Fibroblast of lung (primary cell): ENCODE measurements at places on chromosomes 5 and 9.
A peak's percentile ranks its signal among the peaks of the same experiment; 100 is the strongest.

DNA sequence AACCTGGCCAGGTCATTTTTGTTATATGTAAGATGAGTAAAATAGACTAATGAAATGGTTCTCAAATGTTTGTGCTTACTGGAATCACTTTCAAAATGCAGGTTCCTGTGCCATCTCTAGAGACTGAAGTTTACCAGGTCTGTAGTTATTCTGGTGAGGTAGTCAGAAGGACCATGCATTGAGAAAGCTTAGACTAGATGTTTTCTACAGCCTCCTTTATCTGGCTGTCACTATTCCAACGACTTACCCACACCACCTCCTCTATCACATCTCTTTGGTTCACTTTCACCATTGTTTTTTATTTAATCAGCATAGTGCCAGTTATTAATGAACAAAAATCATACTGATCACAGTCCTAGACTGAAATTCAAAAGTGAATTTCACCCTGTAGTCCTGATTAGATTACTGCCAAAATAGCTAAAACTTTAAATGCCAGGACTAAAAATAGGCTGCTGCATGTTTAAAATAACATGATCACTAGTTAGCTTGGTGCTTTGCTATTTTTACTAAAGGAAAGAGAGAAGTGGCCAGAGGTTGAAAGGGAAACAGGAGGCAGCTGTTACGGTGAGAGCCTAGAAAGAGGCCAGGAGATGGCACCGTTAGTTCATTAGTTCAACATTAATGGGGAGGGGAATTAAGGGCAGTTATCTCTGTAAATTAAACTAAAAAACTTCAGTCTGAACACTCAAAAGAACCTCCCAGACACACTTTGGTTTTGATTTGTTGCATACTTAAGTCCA lies 13.9 kb upstream of the FNIP1 start:
- peak; percentile 34 for DNase-seq

DNA sequence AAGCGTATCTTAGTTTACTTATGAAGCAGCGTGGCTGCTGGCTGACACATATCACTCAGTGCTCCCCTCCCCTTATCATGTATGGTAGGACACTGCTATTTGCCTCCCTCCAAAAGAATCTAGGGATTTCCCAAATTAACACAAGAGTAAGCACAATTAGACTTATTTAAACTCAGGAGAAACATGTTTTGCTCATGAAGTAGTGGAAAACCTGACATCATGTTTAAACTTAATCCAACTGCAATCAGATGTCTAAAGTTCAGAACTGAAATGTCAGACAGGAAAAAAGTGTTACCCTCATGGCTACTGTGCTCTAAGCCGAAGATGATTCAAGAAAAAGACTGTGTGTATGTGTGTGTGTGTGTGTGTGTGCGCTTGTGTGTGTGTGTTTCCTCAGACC lies 324.1 kb upstream of the TNC start:
- peak; percentile 28 for DNase-seq

- DNase-seq: no peak
Measured at GRCh38 chr9:37437621-37438020, 15.1 kb downstream of the GRHPR start.

DNA sequence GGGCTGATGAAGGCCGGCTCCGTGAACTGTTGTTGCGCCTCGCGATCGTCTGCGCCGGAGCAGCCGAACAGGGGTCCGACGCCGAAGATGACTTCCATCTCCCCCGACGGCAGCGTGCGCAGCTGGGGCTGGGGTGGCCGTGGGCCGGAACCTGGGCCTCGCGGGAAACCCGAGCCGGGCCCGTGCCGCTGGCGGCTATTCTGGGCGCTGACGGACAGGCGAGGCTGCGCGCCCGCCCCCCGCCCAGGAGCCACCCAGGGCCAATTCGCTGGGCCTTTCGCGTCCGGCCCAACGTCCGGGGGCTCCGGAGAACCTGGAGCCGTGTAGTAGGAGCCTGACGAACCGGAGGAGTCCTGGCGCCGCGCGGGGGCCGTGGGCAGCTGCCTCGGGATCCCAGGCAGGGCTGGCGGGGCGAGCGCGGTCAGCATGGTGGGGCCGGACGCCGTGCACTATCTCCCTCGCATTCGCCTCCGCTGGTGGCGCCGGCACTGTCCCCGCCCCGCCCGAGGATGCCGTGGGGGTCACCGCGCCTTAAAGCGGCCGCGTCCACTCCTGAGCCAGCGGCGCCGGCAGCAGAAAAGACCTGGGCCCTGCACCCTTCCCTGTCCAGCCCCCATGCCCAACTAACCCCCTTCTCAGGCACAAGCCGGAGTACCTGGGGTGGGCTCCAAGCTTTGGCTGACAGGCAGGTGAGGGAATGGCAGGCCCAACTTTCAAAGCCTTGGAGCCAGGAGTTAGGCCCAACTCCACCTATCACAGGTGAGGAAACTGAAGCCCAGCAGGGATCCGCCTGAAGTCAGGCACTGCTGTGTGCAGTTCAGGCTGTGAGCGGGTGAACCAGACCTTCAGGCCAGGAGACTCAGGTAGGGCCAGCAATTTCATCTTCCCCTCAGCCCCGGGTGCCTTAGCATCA lies at the start of gene PROB1:
PROB1 (minus strand) TSS at position 451 of the 913 bp plus-strand sequence; CDS start at position 428, 23 bp downstream.
- no peak for DNase-seq

DNA sequence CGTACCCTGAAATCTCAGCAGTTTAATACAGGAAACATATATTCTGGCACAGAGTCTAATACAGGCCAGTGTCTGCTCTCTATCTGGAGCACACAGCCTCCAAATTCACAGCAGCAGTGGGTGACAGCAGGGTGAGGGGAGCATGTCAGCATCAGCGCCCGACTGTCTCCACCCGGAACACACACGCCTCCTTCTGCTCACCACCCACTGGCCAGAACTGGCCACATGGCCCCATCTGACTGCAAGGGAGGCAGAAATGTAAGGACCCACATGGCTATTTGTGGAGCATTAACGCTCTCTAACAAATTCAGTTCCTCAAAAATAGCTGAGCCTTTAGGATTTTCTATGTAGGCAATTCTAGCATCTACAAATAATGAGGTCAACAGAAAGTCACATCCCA lies 24.6 kb downstream of the UBE2QL1 start:
- DNase-seq: no peak

DNA sequence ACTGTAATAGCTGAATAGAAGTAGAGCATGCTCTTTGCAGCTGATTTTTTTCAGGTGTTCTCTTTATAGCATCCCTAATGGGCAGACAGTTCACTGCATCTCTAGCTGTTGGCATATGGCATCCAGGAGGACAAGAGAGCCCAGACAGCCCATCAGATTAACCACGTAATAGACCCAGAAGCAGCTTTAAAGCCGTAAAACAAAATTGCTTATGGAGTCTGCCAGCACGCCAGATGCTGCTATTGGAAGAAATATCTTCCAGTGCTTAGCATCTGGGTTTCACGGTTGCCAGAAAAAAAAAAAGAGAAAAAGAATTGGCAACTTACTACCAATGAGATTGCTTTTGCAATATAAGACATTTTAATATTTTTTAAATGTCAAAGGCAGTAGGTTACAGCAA lies 869.4 kb upstream of the NUDT12 start:
- peak; percentile 2 for DNase-seq

DNA sequence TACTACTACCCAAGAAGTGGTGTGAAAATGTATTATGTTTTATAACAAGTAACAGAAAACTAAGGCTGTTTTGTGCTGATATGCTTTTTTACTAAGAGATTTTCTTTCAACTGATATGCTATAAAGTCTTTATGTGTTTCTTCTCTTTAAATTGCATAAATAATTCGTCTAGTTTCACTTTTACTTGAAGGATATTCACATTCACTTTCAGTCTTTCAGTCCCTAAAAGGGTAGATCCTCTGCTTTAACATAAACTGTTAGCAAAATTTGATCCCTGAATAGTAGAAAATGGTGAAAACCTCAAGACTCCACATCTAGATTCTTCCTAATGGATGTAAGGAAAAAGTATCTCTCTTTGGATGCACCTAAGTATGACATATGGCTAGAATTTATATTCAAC lies 69.0 kb upstream of the FST start:
- no peak for DNase-seq

DNA sequence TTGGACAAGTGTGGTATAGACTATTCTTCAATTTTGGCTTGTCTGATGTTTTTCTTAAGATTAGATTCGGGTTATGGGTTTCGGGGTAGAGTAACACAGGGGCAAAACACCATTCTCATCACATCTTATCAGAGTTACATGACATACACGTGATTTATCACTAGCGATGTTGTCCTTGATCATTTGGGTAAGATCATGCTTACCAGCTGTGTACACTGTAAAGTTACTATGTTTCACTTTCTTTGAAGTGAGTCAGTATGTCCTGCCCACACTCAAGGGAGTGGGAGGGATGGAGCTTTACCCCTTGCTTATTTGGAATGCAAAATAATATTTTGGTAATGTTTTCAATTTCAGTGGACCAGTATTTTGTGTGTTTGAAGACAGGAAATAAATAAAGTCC lies 101.8 kb upstream of the TAF11L2 start:
- DNase-seq: peak; percentile 76

DNA sequence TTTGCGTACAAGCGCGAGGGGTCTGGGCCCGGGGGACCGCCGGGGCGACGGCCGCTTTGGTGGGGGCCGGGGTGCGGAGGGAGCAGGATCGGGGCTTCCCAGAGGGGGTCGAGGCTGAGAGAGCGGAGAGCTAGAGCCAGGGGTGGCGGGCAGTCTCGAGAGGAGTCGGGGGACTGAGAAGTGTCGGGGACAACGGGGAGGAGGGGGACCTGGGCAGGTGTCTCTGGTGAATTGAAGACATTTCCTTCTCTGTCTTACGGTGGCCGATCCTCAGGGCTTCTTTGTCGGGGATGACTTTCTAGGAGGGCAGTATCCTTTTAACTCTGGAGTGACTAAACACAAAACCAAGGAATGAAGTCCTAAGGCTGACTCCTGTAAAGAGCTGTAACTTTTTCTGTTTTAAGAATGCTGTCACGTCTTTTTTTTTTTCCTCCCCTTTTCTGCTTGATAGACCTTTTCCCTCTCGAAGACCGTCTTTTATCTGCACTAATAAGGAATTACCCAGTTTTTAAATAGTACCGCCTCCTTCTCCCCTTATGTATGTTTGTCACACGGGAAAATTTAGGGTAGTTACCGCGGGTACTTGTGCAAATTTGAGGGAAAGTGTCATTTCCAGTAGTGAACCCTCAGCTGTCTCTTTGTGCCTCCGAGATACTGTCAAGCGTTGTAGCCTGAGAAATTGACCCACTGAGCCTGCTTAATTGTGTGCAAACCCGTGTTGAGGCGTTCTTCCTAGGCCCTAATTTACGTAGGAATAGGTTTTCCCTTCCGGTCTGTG lies 822 bp downstream of the DENND4C start:
- peak; percentile 26 for DNase-seq

DNA sequence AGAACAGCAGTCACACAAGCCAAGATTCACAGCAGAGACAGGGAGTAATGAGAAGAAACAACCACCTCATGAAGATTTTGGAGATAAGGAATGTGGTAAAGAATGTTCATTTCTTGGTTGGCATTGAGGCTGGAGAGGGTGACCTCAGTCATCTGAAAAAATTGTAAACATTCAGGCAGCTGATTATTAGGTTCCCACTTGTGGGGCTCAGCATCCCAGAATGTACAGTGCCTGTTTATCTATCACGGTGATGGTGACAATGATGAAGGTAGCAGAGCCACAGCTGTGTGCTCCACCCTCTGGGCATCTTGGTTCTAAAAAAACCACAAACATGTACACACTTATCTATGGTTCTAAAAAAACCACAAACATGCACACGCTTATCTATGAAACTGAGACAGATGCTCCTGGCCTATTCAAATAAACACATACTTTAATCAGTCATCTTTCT lies 143.9 kb upstream of the MOCS2 start:
- peak; percentile 75 for DNase-seq

DNA sequence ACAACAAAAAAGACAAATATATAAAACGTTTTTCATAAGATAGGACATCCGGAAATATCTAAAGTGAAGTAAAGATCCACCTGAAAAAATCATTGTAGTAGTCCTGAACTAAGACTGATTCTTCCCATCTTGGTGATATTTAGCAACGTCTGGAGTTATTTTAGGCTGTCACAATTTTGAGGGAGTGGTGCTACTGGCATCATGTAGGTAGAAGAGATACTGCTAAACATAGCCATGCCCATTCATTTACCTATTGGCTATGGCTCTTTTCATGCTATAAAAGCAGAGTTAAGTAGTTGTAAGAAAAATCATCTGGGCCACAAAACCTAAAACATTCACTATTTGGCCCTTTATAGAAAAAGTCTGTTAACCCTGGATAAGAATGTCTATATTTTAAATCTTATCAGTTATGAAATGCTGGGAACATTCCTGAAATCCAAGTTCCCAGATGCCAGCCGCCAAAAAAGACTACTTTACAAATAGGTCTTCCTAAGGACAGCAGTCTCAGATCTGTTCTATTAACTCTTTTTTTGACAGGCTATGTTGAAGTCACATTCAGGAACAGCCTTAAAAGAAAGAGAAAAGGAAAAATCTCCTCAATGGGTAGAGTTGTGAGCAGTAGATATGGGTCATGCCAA lies 27.0 kb downstream of the RAPGEF6 start:
- DNase-seq: peak; percentile 72

DNA sequence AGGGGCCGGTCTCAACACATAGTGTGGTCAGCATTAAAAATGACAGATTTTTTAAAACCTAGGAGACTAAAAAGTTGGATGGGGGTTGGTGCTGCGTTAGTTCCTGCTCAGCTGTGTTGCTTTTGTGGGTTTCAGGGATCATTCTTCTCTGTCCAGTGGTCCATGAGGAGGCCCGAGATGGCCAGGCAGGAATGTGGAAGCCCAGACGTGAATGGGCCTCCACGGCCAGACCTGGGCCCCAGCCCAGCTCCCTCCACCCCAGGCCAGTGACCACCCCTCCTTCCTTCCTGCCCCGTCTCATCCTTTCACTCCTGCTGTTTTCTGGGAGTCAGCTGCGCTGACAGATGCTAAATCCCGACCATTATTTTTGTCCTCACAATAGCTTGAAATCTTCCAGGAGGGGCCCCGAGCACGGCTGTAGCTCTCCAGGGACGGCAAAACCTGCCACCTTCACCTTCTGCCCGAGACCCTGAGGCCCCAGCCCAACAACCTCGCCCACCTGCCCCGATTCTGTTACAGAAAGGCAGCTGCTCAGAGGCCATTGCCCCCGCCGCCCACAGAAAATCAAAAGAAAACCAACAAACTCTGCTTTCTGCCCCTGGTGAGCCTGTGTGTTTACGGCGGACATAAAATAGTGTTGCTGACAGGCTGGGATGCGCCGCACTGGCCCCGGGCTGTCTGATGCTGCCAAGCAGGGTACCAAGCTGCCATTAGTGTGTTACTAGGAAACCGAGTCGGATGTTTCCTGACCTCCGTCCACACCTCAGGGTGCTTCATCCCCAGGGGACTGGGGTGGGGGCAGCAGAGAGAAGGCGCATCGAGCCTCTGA lies 83.7 kb upstream of the SARDH start:
- peak; percentile 9 for DNase-seq

- DNase-seq: no peak
Measured at GRCh38 chr5:180302256-180302655, 10.4 kb upstream of the MAPK9 start.
